HS-27A (cell line): ENCODE measurements at places on chromosomes 16 and 17.

- DNase-seq, result no peak
These were observed 2.5 kb downstream of the SSH2 start for GRCh38 chr17:29927546-29927945.

DNA sequence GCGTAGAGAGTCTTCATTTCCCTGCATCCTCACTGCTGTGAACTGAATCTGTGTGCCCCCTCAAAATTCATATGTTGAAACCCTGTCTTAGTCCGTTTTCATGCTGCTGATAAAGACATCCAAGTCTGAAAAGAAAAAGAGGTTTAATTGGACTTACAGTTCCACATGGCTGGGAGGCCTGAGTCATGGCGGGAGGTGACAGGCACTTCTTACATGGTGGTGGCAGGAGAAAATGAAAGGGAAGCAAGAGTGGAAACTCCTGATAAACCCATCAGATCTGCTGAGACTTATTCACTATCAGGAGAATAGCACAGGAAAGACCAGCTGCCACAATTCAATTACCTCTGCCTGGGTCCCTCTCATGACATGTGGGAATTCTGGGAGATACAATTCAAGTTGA is 3.1 kb upstream of the CCDC42 start:
- DNase-seq, result no peak

DNA sequence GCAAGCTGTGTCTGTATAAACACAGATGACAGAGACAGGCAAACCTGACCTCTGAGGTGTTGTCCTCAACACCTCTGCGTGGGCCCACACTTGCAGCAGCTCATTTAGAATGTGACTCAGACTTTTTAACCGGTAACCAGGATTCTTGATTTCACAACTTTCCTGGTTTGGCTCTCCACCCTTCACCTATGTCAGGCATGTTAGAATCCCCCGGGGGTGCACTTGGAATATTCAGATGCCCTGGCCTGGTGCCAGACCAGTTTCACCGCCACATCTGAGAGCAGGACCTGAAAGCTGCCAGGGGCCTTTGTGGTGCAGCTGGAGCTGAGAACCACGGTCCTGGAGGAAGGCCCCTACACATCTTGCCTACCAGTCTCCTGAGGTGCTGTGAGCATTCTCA is 4.8 kb downstream of the DHODH start:
- no peak for DNase-seq

GRCh38 chr17:27511168-27511883 is 55.1 kb downstream of the KSR1 start:
- no peak for DNase-seq

DNA sequence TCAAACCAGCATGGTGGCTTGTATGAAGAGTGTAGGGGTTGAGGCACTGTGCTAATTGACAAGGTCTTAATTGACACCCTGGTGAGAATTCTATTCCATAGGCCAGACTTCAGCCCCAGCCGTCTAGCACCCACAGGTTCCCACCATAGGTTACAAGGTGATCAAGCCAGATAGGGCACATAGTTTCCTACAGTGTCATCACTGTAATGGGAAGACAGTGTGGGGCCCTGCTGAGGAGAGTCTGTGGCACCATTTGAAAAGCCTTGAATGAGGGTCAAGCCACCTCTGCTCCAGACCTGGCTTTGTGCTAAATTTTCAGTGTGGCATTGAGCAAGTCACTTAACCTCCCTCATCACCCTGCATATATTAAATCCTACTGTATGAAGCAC is 36.2 kb downstream of the YPEL2 start:
- DNase-seq, result no peak

DNA sequence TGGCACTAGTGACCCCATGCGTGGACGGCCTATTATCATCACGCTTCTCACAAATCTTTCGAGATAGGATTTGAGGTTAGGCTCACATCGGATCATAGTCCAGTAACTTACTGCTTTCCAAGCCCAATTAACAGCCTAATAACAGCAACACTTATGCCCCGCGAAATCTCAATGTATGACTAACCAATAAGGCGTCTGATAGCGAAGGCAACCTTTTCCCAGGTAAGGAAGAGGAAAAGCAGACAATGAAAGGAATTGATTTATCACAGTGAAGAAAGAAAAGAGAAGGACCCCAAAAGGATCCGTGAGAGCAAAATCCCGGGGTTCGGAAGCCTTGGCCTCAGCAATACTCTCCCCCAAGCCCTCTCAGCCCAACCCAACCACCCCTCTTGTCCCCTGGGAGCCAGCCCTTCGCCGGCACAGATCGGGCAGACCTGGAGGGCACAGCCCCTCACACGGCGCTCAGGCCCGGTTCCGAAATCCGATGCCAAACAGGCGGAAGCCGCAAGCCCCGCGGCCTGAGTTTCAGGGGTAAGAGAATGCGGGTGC is 534 bp downstream of the GPATCH8 start:
- no peak for DNase-seq

GRCh38 chr16:84087466-84088151 is 29.1 kb downstream of the MBTPS1 start:
- DNase-seq, result no peak
